ENCODE measurements at places on chromosomes 2 and 18.

DNA sequence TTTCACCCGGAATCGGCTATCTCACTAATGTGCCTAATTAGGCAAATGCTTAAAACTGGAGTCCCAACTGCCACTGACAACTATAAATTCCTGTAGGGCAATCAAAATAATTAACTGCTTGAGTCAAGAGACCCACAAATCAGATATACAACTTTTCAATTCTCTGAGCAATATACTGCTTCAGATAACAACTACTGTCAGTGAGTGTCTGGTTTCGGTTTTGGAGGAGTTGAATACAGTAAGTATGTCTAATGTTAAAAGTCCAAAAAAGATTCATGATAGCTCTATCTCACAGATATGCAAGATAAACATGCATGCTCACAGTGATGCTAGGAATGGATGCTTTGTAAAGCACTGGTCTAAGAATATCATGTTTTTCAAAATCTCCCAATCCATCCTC, 283.3 kb downstream of the NRXN1 start:
- DNase-seq, result no peak

DNA sequence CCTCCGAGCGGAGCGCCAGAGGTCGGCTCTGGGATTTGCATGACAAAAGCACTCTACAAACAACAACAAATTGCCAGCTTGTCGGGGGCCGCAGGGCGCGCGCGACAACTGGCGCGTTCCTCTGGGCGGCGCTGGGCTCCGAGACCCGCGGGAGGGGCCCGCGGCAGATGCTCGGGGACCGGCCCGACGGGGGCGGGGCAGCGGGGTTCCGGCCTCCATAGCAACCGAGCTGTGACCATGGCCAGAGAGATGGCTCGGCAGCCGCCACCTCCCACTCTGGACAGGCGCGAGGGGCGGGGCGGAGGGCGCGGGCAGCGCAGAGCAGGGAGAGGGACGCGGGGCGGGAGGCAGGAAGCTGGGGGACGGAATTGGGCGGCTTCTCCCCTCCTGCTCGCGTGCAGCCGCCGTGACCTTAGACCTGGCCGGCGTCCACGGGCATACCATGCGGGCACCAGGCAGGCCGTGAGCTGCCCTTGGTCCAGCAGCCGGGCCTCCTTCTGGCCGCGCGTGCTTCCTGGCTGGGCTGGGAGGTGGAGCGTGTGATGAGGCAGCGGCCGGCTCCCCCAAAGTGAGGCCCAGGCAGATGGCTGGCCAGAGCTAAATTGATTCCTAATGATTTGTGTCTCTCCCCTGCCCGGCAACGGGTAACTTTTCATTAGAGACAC, 171.5 kb downstream of the CELF4 start:
- no peak for DNase-seq

DNA sequence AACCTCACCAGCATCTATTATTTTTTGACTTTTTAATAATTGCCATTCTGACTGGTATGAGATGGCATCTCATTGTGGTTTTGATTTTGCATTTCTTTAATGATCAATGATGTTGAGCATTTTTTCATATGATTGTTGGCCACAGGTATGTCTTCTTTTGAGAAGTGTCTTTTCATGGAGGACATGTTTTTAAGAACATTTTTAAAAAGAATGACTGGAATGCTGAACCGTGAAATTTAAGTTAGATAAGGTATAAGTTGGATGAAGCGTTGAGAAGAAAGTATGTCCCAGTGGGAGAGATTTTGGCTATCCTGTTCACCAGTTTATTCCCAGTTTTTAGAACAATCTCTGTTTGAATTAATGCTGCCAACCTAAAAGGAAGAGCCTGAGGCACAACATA, 365.9 kb downstream of the CELF4 start:
- no peak for DNase-seq

DNA sequence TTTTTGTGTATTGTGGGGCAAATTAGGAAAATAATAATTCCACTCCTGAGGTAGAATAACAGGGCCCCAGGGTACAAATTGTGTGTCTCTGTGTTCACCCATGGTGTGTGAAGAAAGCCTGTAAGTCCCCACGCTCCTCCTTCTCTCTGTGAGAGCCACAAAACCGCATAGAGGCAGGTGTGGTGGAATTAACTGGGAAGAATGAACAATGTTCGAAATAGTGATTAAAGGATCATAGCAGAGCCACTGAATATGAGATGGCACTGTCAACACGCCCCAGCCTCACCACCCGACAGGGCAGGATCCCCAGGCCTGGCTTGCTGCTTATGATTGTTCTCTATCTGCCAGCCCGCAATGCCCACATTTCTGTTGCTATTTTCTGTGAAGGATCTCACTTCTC, 14.1 kb downstream of the IL1RN start:
- no peak for DNase-seq

- no peak for DNase-seq
These were observed 86.1 kb upstream of the CTAGE1 start for GRCh38 chr18:22503803-22504202.

DNA sequence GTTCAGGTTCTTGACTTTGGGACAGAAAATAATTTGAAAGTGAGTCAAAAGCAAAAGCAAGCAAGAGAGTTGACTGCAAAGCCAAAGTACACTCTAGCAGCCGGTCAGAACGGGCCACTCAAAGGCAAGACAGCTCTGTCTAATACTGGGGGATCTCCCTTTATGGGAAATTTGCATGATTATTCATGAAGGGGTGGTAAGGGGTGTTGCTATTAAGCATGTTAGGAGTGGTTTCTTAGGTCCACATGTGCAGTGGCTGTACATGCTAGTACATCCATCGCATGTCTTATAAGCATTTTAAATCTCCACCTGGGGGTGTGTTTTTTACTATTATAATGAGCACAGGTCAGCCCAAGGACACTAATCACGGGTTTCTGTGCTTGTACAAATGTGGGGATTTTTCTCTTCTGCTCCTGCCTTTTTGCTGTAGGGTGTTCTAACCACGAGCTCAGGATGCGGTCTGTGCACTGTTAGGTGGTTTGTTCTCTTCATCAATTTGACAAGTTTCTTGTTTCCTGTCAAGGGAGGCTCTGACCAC, 60.2 kb upstream of the SPP2 start:
- peak; percentile 56 for DNase-seq

GRCh38 chr2:152391318-152391717, 56.3 kb downstream of the FMNL2 start:
- DNase-seq, result no peak

- peak; percentile 90 for DNase-seq
These were observed 25.1 kb upstream of the TMEM182 start for GRCh38 chr2:102736410-102737409.

DNA sequence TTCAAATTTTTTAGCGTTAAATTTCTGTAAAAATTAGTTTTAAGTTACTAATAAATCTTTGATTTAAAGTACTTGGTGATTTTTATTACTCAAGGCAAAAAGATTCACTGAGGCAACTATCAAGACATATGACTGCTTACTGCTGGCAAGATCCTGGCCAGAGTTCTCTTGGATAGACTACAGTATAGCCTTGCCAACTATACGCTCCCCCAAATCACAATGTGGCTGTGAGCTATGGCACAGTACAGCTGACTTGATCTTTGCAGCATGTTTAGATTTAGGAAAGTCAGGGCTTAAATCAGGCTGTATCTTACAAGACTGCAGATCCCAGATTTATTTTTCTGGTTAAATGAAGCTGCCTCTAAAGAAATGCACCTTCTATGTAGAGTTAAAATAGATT, 26.5 kb downstream of the MSTN start:
- no peak for DNase-seq

DNA sequence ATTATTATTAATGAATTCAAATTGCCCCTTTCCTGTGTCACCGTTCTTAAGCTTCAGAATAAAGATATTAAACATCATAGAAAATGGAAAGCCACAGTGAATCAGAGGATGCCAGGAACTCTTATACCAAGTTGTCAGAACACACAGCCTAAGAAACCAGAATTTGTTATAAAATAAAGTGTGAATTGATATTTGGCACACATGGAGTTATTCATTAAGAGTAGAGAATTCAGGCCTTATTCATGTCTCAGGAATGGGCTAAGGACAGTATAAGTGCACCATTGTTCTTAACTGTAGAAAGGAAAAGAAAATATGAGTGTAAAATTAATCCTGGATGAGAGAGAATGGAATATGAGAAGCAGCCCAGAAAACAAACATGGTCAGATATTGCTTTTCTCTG, 86.7 kb upstream of the ATP8B1 start:
- DNase-seq, result no peak

GRCh38 chr2:104481341-104481740, 372.6 kb upstream of the POU3F3 start:
- DNase-seq, result no peak

DNA sequence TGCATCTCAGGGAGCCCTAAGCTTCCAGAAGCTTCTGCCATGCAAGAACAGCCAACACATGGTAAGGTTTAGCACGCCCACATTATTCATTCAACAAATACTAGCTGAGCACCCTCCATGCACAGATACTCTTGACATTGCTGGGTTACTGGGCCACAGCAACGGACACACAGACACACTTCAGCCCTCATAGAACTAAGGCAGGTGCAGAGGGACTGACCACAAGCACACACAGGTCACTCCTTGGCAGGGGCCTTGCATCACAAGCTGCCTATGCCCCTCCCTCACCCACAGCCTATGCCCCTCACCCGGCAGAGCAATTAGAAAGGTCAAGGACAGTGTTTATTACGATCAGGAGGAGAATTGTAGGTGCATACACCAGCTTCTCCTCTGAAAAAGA, 15.8 kb downstream of the SLC14A2 start:
- no peak for DNase-seq

DNA sequence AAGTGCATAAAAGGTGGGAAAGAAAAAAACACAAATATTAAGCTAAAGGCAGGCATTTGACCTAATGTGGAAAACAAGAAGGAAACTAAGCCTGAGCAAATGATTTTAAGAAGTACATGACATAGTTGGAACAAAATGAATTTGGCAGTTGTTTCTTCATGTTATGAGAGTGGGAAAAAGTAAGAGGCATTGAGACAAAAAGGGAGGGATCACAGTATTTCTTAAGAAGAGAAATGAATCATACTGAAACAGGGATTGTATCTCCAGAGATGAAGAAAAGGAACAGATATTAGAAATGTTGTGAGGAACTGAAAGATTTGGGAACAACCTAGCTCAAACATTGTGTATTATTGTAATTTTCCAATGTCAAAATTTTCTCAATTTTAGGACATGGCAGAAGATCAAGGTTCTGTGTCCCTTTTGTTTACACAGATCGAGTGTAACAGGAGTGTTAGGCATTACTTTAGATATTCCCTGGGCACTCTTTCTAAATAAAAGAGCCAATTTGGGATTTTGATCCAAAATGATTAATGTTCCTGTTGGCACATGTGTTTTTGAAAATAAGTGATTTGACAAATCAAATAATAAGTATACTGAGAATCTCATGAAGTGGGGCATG, 98.6 kb downstream of the CALCRL start:
- DNase-seq, result no peak

GRCh38 chr2:13660231-13660630, 943.5 kb downstream of the TRIB2 start:
- no peak for DNase-seq

- DNase-seq, result no peak
These were observed 327.1 kb downstream of the ETAA1 start for GRCh38 chr2:67724261-67724660.

- no peak for DNase-seq
These were observed 462.3 kb upstream of the MEX3C start for GRCh38 chr18:51659781-51660180.

DNA sequence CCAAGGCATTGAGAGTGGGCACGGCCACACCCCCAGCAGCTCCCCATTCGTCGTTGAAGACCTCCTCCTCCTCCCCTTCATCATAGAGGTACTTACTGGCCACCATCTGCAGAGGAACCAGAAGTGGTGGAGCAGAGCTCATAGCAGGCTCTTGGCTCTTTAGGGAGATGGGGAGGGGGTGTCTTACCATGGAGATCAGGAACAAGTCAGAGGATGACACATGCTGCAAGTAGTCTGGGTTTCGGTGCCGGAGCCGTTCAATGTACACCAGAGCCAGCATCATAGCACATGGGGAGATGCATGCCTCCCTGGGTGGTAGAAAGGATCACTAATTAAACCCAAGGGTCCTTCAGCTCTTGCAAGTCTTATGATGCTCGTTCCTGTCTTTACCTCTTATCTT, 1.9 kb downstream of the CNPPD1 start:
- no peak for DNase-seq

DNA sequence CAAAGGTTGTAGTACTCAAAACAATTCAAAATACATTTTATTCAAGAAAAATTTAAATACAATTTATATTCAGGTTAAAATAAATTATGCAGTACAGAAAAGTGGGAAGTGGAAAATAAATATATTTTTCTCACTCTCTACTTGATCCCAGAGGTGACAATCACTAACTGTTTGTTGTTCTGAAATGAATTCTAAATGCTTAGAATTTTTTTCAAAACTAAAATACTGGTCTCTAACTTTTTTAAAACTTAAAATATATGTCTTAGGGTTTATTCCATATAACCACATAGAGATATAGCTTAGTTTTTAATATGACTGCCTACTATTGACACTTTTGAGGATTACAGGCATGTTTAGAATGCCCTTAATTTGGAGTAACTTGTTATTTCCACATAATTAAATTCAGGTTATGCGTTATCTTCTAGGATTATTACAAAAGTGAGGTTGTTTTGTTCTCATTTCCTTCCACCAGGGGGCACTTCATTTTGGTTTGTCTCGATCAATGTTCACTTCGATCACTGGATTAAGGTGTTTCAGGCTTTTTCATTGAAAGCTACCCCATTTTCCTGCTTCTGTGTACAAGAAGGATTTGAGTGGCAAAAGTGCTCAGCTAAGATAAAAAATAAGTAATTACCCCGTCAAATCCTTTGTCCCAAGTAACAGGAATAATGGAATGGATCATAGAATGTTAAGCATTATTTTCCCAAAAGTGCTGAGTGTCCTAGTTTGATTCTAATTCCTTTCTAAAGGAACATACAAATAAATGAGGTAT, 27.1 kb upstream of the TFPI start:
- no peak for DNase-seq

- DNase-seq, result no peak
These were observed 463 bp upstream of the DNAJB2 start for GRCh38 chr2:219278655-219279150.

- DNase-seq, result no peak
These were observed 90.5 kb upstream of the TACR1 start for GRCh38 chr2:75289771-75290170.

- no peak for DNase-seq
These were observed 76.0 kb downstream of the EPC2 start for GRCh38 chr2:148720501-148721001.

GRCh38 chr2:72770879-72771461, 54.9 kb downstream of the EXOC6B start:
- DNase-seq, result peak; percentile 34

- DNase-seq, result no peak
These were observed 354.2 kb downstream of the CDH7 start for GRCh38 chr18:66105016-66105415.

DNA sequence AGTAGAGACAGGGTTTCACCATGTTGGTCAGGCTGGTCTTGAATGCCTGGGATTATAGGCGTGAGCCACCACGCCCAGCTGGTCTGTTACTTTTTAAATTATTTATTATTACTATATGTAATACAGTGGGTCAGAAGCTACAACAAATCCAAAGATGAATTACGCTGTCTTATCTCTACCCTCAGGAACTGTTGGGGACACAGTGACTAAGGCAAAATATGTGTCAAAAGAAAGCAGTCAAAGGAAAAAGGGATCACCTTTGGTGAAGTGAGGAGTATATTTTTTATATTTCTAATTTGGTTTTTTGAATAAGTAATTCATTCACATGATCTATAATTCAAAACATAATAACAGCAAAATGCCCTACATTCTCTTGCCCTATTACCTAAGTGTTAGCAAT, 4.7 kb downstream of the CREB1 start:
- DNase-seq, result no peak

GRCh38 chr2:23351388-23352141, 33.4 kb upstream of the KLHL29 start:
- DNase-seq, result peak; percentile 60

- DNase-seq, result peak; percentile 34
These were observed 400 bp downstream of the CCDC88A start for GRCh38 chr2:55419233-55419678.
